ENCODE measurements at places on chromosomes 12 and 14.
A peak's percentile ranks its signal among the peaks of the same experiment; 100 is the strongest.

DNA sequence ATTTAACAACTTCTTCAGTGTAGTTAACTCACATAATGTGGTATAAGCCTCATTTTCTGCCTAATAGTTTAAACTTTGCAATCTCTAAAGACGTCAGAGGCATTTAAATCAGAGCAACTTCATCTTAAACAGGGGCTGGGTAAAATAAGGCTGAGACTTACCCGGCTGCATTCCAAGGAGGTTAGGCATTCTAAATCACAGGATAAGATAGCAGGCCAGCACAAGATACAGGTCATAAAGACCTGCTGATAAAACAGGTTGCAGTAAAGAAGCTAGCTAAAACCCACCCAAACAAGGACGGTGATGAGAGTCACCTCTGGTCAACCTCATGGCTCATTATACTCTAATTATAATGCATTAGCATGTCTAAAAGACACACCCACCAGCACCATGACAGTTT, 115.6 kb upstream of the PKP2 start:
- DNase-seq: no peak

DNA sequence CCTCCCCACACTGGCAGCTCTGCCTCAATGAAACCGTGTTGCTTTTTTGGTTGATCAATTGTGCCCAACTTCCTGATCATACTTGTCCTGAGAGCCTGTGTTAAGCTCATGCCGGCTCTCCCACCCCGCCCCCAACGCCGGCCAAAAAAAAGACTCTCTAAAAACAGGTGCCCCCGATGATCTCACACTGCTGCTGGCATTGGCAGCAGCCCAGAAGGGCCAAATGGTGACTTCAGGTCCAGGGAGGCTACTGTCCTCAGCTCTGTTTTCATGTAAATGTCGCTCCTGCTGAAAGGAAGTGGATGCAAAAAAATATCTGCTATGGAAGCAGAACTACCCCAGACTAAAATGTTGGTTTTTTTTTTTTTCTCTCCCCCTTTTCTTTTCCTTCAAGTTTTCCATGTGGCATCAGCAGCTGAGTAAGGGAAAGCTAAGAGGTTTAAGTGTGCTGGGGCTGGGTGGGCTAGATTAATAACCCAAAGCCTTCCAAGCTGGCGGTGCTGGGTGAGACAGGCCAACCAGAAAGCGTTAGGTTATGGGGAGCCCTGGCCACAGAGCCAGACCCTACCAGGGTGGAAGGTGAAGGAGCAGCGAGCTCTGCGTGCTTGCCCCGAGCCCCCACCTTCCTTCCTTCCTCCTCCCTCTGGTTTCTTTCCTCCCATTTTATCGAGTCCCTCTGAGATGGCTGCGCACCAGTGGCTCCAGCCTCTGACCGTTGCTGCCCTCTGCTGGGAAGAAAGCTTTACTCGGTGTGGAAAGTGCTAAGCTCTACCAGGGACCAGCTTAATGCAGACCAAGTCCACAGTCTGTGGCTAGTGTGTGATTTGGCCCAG, 396.1 kb downstream of the NRXN3 start:
- peak; percentile 80 for DNase-seq

- DNase-seq: no peak
Observed at GRCh38 chr12:11246489-11246888, 23.0 kb downstream of the PRB3 start.

DNA sequence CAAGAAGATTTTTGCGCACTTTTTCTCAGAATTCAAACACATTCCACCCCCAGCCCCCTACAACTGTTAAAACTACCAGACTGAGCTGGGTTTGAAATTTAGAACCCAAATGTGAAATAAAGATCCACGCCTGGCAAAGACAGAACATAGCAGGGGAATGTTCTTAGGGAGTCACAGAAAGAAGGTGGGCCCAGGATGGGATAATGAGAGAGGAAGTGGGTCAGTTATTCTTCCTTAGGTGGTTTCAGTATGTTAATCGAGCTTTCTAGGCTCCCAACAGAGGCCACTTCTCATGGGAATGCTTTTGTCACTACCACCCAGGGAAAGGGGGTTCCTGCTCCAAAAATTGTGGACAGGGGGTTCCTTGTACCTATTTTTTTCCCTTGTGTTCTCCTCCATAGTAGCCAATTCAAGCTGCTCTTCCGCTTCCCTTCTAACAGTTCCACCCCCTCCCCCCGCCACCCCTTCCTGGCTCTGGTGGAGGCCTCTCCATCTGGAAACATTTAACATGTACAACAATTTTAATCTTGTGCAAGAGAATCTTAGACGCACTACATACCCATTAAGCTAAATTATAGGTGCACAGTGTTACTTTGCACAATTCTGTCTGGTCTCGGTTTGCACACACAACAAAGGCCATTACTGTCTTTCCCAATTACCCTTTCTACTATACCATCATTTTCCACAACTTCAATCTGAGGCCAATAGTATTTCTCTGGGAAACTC, 218.1 kb downstream of the MON2 start:
- DNase-seq: no peak

- no peak for DNase-seq
Observed at GRCh38 chr12:109130297-109131153, 14.1 kb downstream of the ACACB start.

GRCh38 chr12:63980211-63980610, 135.7 kb downstream of the SRGAP1 start:
- no peak for DNase-seq

- DNase-seq: no peak
Observed at GRCh38 chr12:108734200-108734906, 3.0 kb upstream of the CORO1C start.

- DNase-seq: no peak
Observed at GRCh38 chr14:30971586-30971985, 53.9 kb upstream of the AP4S1 start.

DNA sequence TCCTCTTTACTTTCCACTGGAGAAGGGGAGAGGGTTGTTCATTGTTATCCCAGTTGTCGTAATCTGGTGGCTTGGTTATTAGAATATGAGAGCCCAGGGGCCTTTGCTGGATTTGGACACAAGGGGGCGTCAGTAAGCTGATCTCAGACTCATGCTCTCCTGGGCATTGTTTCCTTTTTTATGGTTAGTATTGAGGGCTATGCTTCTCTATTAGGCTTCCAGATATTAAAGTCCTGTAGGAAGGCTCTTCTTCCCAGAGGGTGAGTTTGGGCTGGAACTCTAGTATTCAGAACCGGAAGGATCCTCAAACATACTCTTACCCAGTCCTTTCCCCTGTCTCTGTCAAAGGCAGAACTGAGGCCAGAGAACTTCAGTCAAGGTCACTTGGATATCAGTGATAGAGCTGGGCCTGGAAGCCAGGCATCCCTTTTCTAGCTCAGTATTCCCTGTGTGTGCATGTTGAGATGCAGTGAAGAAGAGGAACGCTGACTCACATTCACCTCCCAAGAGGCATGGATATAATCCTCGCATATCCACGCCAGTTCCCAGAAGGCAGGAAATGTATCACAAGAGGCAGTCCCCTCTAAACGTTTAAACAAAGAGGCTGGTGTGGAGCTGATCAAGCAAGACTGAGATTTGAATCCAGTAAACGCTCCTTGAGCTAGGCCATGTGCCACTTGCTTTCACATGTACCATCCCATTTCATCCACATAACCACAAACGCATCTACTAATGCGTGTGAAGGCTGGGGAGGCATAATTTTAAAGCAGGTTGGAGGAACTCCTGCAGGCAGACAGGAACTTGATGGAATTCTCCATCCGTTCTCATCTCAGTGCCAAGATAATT, 41.6 kb downstream of the UBE3B start:
- DNase-seq: peak; percentile 44

GRCh38 chr14:103770902-103771301, 55.3 kb downstream of the ZFYVE21 start:
- no peak for DNase-seq

- no peak for DNase-seq
Observed at GRCh38 chr12:51753980-51754675, 94.4 kb downstream of the FIGNL2 start.

- DNase-seq: no peak
Observed at GRCh38 chr12:38289396-38289795, 27.2 kb upstream of the ALG10B start.
